Fibroblast of lung (primary cell): ENCODE measurements at places on chromosomes 2 and 18. TPM values are rescaled to one million over a fixed set of nuclear protein-coding genes. Genes with fewer than 3 reads are reported as not detected.

RAX gene
- total RNA-seq: not detected in 2 replicates

MAB21L4 gene
- total RNA-seq: not detected in 2 replicates

MBD2 gene
- total RNA-seq: 17.2 and 43.8 TPM in 2 replicates

GCG gene
- not detected in 2 replicates for total RNA-seq

PAX3 gene
- not detected in 2 replicates for total RNA-seq

OTOF gene
- total RNA-seq: not detected in 2 replicates

VIT gene
- total RNA-seq: 0.17 and 0.77 TPM in 2 replicates

LRRC30 gene
- total RNA-seq: not detected in 2 replicates

OSBPL1A gene
- 47.3 and 73.3 TPM in 2 replicates for total RNA-seq

INPP4A gene
- 19.0 and 26.1 TPM in 2 replicates for total RNA-seq

NPHP1 gene
- total RNA-seq: 5.0 and 5.6 TPM in 2 replicates

CYRIA gene
- 7.4 and 10.2 TPM in 2 replicates for total RNA-seq
